Germinal center (tissue), 1 donor: ENCODE measurements at places on chromosomes 16 and 17.

- no peak for DNase-seq
Measured at GRCh38 chr16:89022051-89022836, 45.2 kb upstream of the CBFA2T3 start.

DNA sequence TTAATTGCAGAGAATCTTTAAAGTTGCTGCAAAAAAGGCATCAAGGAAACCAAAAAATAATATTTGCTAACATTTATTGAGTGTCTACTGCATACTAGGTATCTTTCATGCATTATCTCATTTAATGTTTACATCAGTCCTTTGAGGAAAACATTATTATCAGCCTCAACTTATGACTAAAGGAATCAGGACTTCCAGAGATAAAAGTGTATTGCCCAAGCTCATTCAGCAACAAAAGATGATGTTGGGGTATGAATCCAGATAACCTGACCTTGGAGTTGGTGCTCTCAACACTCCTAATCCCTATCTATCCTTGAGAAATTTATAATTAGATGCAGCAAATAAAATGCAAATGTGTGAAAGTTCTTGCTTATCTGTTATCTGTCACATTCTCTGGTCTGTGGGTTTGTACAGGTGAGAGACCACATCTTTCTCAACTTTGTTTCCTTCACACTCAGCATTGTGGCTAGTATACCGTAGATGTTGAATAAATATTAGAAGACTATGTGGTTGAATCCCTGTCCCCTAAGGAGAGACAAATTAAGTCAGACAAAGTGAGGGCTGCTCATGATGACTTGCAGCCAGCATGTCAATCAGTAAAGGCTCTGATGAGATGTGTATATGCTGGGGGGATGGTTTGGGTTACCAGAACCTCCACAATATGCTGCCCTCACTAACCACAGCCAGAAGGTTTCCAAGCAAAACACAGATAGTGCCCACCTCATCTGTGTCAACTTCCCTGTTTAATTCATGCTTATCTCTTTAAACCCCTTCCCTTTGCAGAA is 82.6 kb downstream of the NOG start:
- DNase-seq: no peak

DNA sequence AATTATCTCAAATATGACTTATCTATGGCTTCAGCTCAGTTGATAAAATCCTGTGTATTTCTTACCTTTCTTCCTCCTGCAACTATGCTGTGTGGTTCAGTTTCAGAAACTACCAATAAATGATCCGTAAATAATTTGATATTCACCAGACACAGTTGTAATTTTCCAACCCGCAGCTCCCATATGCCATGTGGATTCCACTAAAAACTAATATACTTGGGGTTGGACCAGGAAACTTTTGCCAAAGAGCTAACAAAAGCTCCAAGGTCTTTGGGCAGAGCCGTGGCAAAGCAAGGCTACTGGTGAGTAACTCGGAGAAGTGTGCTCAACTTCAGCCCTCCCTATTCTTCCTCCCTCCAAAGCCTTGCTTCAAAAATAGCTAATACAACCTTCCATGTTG is 2.3 kb upstream of the CHST6 start:
- DNase-seq: no peak

DNA sequence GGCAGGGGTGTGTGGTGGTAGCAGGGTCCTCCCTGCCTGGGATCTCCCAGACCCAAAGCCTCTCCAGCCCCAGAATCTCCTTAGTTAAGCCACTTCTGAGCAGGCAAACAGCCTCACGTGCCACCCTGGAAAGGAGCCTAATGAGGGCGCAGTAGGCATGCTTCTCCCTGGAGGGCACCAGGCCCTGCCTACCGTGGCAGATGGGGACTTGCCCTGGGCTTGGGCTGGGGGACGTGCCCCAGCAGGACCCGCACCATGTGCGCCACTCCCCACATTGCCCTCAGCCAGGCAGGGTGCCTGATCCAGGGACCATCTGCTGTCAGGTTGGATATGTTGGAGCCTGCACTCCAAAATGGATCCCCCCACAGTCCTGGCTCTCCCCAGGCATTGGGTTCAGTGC is 14.2 kb downstream of the FAM83G start:
- DNase-seq: no peak

DNA sequence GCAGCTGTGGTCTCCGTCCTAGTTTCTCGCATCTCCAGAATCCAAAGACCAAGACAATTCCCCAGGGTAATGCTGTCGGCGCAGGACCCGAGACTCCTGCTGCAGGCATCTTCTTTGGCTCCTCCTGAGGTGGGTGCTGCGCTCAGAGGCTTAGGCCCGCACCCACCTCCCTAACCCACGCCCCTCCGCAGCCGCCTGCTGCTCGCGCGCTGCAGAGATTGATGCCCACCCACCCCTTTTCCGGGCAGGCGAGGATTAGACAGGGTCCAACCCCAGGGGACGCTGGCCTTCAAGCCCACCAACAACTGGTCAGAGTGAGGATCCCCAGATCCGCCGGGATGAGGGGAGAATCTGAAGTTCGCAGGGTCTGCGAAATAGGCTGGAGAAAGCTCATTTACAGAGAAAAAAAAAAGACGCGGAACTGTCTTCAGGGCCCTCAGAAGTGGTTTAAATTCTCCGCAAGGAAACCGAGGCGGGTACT is 27.9 kb downstream of the SLFN11 start:
- no peak for DNase-seq

DNA sequence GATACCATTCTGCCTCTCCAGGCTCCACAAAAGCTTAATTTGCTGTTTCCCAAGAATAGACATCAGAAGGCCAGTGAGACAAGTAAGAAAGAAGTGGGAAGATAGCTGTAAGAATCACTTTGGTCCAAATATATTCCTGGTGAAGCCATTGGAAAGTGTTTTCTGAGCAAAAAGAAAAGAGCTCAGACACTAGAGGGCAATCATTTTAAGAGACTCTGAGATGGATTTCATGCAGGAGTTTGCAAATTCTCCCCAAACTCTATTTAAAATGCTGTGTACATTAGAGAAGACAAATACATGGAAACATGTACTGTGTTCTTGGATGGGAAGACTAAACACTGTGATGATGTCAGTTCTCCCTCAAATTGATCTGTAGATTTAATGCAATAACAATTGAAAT is 8.0 kb upstream of the SLC6A2 start:
- DNase-seq: no peak

DNA sequence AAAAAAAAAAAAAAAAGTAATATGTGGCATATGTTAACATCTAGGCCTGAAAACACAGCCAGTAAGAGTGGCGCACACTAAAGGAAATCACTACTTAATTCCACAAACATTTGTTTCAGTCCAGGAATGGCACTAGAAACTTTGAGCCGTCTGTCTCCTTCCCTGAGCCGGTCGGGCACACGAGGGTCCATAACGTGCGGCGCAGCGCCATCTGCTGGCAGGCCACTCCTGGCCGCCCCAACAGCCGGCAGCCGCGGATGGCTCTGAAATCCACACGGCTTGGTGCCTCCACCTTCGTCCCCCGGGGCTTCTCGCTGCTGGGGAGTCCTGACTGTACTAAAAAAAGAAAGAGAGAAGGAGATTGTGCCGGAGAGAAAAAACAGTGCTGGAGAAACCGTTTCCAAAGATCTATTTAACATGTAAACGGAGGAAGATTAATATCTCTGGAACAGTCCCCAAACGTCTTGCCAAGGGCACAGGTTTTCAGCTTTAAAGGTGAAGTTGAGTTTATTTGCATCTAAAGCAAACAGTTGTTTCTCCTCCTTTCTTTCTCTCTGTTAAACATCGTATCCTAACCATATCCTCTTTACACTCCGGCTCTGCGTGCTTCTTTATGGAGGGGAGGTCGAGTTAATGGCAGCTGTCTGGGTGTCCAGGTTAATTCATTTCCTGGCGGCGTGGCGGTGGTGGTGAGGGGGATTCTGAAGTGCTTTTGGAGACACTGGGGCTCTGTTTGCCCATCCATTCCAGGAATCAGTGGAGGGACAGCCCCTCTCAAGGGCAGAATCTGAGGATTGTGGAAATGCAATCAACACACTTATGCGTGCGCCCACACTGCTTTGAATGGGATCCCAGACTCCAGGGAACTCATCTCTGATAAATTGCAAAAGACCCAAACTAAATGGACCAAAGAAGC is 611.3 kb upstream of the SALL1 start:
- peak; percentile 50 for DNase-seq

GRCh38 chr16:17149904-17150483 is 320.8 kb downstream of the XYLT1 start:
- no peak for DNase-seq

- no peak for DNase-seq
Measured at GRCh38 chr16:68548947-68549346, 9.9 kb downstream of the ZFP90 start.

DNA sequence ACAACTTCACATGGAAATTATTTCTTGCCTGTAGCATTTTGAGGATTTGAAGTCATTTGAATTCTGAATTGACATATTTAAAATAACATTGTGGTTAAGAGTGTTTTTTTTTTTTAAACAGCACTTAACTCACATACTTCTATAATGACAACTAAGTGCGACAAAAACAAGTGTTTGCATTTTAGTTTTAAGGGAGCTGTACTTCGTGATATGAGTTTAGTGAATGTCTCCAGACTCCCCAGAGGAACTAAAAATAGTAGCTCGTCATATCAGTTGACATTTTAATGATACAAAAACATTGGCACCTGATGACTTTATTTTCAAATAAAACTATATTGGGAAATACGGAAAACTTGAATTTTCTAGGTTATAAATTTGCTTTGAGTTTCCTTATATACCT is 389.6 kb upstream of the MON1B start:
- DNase-seq: no peak

DNA sequence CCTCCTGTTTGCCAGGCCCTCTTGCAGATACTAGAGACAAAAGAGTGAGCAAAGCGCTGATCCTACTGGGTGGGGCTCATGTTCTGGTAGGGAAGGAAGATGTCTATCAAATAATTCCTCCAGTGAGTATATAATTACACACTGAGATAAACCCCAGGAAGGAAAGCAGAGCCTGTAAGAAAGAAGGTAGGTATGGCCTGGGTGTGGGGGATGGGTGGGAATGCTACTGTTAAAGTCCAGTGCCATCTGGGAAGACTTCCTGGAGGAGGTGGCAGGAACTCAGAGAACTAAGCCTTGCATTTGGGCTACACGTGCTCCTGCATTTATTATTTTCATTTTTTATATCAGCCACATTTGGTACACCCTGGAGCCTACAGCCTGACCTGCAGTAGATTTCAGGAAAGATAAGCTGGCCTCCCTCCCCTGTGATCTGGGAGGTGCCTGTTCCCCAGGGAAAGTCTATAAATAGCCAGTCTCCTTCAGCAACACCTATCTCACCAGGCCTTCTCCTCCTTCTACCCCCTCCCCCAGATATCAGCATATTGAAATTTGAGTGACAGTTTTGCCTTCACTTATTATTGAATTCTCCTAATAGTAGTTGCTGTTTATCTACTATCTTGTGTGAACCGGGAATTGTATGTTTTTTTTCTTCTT is 11.5 kb downstream of the ATP2C2 start:
- no peak for DNase-seq

DNA sequence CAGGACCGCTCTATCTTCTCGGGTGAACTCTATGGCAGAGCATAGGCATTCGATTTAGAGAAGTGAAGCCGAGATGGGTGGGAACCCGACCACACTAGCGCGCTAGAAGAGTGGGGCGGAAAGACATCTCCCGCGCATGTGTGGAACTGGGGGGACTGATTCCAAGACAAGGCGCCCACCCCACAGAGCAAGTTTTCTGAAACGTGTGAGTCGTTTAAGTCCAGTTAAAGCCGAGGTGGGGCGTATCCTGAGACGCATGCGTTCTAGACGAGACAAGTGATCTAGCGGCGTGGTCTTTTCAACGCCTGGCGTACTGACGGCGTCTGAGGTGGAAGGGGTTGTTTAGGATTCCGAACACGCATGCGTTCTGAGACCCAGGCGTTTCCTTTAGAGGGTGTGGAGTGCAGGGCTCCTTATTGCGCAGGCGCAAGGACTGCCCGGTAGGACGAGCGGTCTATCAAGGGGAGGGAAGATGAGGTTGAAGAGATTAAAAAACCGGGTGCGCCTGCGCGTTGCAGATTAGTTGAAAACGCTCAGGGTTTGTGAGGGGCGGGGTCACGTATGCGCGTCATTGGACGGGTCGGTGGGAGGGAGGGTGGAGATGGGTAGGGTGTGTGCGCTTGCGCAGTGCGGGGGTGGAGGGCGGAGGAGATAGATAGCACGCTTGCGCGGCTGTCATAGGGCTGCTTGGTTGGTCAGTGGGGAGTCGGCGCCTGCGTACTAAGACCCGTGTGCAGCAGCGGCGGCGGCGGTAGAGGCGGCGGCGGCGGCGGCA is at the start of gene EIF5A:
TSS of gene EIF5A (plus strand) at position 718 of the 775 bp plus-strand sequence. CDS start 2,008 bp downstream, outside the sequence.
- DNase-seq: peak; percentile 99

- no peak for DNase-seq
Measured at GRCh38 chr16:49497466-49497865, 123.9 kb downstream of the C16orf78 start.

DNA sequence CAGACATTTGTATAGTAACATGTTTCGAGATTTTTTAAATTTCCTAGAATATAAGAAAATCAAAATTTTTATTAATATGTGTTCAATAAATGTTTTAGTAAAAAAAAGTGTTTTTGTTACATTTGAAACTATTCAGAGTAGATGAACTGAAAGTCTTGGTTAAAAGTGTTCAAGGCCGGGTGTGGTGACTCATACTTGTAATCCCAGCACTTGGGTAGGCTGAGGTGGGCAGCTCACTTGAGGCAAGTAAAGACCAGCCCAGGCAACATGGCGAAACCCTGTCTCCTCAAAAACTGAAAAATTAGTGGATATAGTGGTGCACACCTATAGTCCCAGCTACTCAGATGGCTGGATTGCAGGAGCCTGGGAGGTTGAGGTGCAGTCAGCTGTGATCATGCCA is 16.8 kb upstream of the PHKG2 start:
- no peak for DNase-seq

- no peak for DNase-seq
Measured at GRCh38 chr16:19102187-19102872, 11.4 kb upstream of the ITPRIPL2 start.
